ENCODE measurements at places on chromosomes 3 and 15.

DNA sequence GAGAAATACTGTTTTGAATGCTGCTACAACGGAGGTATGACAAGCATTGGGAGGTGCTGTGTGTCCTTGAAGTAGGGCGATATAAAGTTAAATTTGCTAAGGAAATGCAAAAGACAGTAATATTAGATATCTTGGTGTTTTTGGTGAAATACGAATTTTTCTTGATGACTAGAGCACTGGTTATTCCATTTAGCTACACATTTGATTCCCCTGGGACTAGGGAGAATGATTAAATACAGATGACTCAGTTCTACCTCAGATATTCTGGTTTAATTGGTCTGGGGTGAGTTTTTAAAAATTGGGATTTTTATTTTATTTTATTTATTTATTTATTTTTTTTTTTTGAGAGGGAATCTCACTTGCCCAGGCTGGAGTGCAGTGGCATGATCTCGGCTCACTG is 18.7 kb upstream of the GADL1 start:
- DNase-seq, result no peak

DNA sequence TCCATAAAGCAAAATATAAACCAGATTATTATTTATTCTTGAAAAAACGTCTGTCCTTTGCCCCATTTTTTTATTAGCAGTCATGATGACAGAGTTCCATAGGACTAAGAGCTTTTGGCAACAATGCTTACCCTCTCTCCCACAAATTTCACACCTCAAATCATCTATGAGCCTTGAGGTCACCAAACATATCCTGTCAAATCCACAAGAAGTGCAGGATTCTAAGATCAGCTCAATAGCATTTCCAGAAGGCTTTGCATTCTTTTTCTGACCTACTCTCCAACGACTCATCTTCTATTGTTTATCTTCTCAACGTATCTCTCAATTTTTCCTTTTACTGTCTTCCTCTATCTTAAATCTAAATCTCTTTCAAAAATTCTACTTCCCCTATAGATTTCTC is 619.1 kb upstream of the BCHE start:
- DNase-seq, result no peak

- DNase-seq, result no peak
Measured at GRCh38 chr3:129620828-129621559, 14.5 kb upstream of the PLXND1 start.

- no peak for DNase-seq
Measured at GRCh38 chr3:53211706-53212702, 43.8 kb downstream of the TKT start.

- DNase-seq, result no peak
Measured at GRCh38 chr15:39171944-39172368, 408.9 kb upstream of the THBS1 start.

DNA sequence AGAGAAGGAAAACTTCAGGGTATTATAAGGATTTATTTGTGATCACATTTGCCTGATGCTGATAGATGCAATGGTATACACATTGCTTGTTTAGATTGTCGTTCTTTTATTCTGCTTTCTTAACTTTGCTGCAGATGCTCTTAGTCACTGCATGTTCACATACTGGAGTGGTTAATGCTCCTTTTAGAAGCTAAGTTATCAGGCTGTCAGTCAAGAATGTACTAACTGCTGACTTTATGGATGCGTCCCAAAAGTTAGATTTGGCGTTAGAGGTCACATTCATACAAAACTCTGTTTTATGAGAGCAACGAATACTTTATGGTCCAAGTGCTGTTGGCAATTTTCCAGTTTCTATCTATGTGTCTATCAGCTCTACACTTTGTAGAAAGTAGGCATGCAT is 160.7 kb downstream of the BBX start:
- DNase-seq, result no peak

DNA sequence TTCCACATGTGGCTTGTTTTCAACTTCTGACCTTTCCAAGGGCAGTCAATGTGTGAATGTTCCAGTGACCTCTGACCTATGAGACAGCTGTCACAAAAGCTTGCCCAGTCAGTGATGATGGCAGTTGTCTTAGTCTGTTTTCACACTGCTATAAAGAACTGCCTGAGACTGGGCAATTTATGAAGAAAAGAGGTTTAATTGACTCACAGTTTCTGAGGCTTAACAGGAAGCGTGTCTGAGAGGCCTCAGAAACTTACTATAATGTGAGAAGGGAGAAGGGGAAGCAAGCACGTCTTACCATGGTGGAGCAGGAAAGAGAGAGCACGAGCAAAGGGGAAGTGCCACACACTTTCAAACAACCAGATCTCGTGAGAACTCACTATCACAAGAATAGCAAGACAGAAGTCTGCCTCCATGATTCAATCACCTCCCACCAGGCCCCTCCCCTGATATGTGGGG is 95.6 kb downstream of the ECT2 start:
- no peak for DNase-seq

DNA sequence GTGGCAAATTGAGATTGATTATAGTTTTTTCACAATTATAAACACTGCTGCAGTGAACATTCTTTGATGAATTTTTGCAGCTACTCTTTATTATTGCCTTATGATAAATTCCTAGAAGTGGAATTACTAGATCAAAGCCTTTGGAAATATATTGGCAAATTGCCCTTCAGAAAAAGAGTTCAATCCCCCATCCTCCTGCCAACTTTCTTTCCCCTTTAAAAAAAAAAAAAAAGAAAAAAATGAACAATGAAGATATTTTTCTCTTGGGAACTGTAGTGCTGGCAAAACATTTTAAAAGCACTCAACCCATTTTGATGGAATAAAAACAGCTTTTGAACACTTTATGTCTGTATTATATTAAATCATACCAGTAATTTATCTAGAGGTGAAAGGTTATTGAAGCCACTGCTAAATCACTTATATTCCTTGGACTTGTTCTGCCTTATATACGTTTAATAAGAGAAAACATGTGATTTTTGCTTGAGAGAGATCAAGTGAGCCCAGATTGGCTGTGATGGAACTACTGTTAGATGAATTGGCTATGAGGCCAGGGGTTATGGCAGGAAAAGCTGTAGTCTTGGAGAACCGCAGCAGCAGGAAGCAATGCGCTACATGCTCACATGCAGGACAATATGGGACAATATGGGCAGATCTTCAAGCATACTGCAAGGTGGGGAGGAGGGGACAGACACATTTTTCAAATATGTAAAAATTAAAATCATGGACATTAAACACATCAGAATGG is 212.8 kb upstream of the C2CD4B start:
- DNase-seq, result no peak

DNA sequence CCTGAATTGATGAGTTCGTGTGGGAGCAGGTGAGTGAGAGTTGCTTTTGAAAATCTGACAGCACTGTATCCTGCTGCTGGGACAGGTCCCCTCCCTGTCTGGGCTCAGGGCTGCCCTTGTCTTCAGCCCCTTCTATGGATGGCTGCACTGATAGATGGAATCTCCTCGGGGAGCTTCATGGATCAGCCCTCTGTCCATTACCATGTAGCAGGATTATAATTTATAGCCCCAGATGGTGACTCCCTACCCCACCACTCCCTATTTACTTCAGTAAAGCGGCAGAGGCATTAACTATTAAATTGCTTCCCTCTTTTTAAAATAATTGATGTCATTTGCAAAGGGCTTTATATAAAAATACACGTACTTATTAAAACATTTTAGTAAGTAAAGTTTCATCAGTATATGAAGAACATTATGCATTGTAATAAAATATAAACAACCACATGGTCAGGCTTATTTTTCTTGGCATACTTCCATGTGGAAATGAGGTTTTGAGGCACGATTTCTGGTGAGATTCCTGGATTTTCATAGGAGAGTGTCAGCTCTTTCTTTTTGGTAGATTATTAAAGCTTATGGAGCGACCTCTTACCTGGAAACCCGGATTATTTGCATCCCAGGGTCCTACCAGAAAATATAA is 38.5 kb downstream of the MAP3K13 start:
- DNase-seq, result no peak

DNA sequence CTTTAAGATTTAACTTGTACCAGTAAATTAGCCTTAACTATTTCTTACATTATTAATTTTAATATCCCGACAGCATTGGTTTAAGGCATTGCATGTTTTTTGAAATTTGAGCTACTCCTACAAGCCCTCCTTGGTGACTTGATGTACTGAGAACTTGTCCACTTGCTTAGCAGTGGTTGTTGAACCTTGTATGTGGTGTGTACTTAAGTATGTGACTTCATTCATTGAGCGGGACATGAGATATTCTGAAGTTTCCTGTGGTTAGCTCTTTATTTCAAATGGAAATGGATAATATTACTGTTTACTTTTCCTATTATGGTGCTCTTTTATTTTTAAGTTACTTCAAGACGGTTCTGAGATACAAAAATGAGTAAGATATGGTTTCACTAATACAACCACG is 3.6 kb upstream of the COL6A5 start:
- no peak for DNase-seq

GRCh38 chr3:114447950-114448479 is 154.2 kb downstream of the TIGIT start:
- no peak for DNase-seq

DNA sequence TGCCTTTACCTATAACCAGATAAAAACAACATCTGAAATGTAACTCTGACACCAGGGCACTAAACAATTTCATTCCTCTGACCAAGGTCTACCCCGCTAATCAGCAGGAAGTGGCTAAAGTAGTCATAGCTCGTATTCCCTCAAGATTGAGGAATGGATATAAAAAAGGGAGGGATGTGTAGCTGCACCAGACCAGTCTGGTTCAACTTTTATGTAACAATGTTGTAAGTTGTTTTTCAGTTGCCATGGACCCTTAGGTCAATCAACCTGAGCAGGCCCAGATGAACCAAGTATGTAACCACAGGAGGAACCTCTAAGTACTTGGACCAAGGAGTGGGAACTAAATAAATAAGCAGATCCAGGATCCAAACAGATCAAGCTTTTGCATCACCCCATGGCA is 28.4 kb upstream of the IFT57 start:
- no peak for DNase-seq

GRCh38 chr15:72231833-72232478 is 966 bp upstream of the PKM start:
- DNase-seq, result no peak

DNA sequence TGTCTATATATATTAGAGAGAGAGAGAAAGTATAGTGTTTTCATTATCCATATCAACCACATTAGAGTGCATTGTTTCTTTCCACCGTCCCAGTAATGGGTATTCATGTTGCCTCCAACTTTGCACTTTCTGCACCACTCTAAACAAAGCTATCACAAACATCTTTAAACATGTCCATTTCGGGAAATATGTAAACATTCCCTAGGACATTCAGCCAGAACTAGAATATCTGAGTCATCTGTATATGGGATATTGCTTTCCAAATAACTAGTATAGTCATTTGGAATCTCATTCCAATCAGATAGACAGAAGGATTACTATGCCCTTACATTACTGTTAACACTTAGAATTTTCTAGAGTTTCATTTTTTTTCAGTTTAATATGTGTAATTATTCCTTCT is 914.9 kb upstream of the EPHA6 start:
- DNase-seq, result no peak

DNA sequence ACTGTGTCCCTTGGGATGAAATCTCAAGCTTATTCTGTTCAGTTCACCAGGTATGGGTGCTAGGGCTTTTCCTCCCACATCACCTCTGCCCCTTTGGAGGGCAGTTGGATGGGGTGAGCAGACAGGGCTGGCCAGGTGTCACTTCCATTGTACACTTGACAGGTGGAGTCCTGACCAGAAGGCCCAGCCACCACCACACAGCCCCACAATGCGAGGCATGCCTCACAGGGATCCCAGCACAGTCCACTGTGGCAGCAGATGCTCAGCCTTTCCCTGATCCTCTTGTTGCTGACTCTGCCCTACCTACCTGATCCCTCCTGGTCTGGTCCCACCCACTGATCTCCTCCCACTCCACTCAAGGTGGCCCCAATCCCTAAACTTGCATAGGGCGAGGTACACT is 88.2 kb downstream of the ANP32A start:
- no peak for DNase-seq

DNA sequence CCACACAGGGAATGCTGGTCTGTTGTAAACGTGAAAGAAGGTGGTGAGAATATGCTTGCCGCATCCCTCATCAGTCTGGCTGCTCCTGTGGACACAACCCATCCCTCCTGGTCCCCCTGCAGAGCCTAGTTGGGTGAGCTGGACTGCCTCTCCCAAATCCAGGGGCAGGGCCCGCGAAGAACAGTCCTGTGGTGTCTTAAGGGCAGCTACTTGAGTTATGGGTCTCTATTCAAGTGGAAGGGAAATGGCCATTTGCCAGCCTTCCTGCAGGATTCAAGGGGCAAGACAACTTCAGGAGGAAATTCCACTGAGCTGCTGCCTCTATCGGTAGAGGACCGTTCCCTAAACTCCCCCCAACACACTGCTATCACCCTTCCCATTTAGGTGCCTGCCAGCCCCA is 98.9 kb downstream of the IQSEC1 start:
- no peak for DNase-seq

DNA sequence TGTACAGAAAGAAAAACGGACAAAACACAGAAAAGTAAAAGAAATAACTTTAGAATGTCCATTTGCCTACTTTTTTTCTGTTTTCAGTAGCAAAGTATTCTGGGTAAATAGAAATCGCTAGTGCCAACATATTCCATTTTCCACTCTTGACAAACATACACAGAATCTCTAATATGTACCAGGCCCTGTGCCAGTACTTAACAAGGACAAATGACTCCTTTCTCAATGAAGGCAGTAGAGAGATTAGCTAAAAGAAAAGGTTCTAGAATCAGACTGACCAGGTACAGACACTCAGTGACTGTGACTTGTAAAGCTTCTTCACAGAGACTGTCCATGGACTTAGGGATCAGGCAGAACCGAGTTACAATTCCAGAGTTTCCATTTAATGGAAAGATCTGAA is 165.8 kb upstream of the STAC start:
- DNase-seq, result no peak

DNA sequence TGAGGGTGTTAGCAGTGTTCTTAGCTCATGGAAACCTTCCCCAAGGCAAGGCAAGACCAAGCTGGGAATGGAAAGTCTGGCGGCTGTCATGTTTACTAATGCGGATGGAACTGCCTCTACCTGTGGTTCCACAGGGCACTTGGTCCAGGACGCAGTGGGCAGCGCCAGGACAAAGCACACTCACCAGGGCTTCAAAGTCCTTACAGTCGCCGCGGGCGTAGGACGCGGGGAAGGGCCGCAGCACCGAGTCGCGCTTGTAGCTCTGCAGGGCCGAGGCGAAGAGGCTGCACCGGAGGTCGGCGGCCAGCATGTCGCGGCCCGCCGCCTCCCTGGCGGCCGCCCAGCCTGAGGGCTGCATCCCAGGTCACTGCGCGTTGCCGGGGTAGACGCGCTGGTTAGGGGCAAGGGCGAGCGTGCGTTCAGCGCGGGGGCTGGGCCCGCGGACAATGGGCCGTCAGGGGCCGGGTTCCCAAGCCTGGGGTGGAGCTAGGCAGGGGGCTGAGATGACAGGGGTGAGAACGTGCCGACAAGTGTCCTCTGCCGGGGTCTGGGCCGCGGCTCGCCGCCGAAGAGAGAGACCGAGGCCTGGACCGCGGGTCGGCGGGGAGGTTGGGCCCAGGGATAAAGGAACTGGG is 497 bp downstream of the PARP16 start:
- no peak for DNase-seq

DNA sequence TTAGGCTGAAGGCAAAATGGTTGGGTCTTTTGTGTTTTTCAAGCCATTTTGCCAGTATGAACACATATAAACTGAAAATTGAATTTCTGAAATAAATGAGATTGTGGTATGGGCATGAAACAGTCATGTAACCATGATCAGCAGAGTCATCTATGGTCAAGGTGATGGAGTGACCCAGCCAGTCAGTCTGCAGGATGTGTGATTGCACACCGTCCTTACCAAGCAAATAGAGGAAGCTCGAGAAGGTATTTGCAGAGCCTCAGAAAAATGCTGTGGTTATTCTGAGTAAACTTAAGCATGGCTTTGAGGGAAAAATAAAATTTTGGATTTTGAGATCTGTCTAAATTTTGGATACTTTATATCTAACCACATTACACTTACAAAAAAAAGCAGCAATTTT is 95.9 kb upstream of the RNF7 start:
- no peak for DNase-seq
